Stimulated activated CD4-positive, alpha-beta T cell treated with anti-CD3 and anti-CD28 coated beads, TNF-alpha, amount 100 ng/mL, for 1 hour (primary cell): ENCODE measurements at places on chromosomes 1 and 21.
A peak's percentile ranks its signal among the peaks of the same experiment; 100 is the strongest.

DNA sequence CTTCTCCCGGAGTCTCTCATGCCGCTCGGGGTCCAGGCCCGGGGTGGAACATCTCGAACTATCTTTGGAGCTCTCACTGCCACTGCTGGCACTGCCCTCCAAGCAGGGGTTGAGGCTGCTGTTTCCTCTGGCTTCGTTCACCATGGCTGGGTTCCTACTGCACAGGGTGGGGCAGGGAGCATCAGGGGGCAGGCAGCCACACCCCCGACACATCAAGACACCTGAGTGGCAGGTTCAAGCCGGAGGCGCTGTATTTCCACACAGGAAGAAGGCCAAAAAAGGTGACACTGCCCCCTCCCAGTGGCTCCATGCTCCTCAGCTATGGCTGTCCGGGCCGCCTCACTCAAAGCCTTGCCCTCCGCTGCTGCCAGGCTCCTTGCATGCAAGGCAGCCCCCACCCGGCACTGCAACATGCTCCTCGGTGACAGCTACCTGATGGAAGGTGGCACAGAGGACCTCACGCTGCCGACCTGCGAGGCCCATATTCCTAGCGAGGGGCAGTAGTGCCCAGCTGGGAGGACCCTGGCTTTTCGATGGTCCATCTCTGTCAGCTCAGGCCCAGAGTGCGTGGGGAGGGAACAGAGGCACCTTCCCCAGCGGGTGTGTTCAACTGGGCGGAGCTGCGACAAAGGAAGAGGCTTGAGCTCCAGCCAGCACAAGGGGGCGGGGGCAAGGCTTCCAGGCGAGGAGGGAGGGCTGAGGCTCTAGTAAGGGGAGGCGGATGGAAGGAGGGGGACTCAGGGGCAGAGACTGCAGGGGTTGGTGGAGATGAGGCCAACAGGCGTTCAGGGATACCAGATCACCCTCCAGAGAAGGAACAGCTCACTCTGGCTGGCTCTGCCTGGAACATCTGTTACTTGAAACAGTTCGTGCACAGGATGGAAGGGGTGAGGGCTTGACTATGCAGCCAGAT is 2.5 kb downstream of the MTHFR start:
- DNase-seq: peak; percentile 37

- DNase-seq: no peak
These were observed 15.4 kb downstream of the L1TD1 start for GRCh38 chr1:62209931-62210595.

DNA sequence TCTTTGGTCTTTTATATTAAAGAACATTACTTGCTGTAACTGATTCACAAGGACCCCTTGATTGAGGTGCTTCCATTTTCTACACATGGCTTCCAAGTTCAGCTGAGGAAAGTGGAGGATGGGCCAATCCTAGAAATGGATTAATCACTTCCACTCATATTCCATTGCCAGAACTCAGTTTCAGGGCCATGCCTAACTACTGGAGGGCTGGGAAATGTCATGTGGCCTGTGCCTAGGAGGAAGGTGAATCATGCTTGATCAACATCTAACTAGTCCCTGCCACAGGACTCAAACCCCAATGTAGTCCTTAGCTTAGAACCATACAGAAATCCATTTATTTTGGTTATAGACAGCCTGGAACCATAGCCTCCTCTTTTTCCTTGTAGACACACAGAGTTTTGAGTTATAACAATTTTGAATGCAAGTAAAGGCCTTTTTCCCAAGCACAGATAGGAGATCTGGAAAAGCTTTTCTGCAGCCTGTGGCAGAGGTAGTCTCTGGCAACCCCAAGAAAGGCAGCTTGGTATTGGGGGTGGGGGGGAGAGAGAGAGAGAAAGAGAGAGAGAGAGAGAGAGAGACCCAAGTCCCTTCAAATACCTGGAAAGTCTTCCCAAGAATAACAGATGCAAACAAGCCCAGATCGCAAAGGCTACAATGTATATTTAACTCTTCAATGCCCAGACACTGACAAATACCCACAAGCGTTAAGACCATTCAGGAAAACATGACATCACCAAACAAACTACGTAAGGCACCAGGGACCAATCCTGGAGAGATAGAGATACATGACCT is 12.5 kb downstream of the MAST2 start:
- no peak for DNase-seq

DNA sequence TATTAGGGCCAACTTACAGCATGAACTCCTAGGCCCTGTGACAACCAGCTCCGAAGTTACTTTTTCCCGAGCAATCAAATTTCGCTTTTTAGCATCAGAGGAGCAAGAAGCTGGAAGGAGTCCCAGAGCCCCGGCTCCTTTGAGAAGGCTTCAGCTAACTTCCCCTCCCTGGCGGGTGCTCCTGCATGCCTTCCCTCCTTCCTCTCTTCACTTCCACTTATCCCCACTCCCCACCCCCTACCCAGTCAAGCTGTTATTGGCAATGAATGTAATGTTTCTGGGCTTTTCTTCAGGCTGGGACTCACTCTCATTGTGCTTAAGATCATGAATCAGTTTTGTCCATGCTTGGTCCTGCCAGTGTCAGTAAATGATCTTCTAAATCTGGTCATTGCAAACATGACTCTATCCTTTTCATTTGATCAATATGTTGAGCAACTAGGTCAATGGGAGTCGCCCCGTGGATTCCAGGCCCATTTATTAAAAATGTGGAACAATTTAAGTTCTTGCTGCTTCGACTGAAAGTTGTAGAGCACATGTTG is 94.5 kb upstream of the TSPAN2 start:
- DNase-seq: no peak

DNA sequence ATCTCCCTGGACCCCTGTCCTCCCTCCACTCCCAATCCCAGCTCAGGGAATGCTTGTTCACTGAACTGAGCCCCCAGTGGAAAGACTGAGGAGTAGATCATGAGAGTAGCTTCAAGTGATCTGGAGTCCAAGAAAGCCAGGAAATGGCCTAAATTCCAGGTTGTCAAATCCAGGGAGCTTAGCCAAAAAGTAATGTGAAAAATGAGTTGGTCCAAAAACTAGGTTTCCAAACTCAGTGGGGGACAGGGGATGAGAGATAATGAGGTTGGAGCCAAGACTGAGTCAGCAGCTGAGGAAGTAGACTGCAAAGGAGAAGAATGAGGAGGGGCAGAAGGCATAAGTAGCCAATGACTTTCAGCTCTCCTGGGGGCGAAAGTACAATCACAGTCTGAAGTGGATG is 284.1 kb upstream of the BEND5 start:
- no peak for DNase-seq

GRCh38 chr1:71565262-71565661 is 484.4 kb upstream of the ZRANB2 start:
- DNase-seq: no peak
